T-helper 17 cell (primary cell): ENCODE measurements at places on chromosomes 2 and 18.

GRCh38 chr18:10490401-10491165, 35.2 kb upstream of the NAPG start:
- DNase-seq, result no peak

DNA sequence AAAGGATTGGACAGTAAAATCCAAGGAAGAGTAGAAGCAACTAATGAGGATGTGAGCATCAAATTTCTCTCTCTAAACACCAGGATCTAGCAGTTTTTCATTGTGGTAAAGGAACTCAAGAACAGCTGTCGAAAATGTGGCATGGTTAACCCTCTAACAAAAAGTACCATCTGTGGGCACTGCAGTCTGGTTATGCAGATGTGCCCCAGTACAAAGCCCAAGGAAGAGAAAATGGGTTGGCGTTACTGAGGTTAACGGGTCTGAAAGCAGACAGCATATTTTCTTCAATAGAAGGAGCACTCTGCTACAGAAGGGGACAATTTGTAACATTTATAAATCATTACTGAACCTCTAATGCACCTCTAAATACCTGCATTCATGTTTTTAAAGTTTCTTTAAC, 253.0 kb upstream of the HNRNPA3 start:
- no peak for DNase-seq

DNA sequence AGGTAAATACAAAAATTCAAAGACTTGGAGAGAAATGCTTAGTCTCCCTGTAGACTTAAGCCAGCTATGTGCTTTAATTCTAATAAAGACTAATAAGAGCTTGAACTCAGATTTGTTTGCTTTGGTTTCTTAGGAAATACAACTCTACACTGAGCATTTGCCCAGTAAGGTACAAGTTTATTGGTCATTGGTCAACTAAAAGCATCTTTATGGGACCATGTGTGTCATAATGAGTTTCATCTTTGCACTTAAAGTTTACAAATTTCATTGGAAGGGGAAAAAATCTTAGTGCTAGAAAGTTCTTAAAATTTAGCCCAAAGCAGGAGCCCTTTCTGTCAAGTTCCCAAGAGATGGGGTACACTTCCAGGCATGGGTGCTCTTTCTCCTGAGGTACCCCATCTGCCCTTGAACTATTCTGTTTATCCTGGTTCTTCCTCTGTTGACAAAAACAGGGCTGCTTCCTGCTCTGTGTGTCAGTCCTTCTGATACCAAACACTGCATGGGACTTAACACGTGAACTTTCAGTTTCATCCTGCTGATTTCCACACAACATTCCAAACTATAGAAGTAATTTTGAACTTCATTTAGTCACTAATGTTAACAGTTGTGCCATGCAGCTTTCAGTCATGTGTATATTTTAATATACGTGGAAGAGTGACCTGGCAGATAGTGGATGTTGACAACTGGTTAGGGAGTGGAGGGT, 200.2 kb downstream of the TPGS2 start:
- DNase-seq, result no peak

- DNase-seq, result no peak
Measured at GRCh38 chr2:144170179-144170578, 349.7 kb downstream of the ZEB2 start.

- no peak for DNase-seq
Measured at GRCh38 chr18:32275221-32275620, 85.4 kb downstream of the MEP1B start.

GRCh38 chr2:153105829-153106578, 372.6 kb downstream of the RPRM start:
- no peak for DNase-seq

DNA sequence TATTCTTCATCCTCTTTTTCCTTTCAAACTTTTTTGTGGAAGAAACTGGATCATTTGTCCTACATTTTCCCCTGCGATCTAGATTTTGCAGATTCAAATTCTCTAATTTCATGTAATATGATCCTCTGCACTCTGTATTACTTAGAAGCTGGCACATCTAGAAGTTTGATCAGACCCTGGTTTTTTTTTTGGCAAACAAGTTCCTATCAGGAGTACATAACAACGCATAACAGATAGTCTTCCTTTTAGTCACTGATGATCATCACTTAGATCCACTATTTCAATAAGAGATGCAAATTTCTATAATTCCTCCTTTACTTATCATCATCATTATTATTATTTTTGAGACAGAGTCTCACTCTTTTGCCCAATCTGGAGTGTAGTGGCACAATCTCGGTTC, 117.1 kb downstream of the CDH2 start:
- no peak for DNase-seq

GRCh38 chr2:53880756-53881155, 21.0 kb upstream of the GPR75 start:
- DNase-seq, result no peak

GRCh38 chr2:189860161-189860560, 75.9 kb downstream of the PMS1 start:
- DNase-seq, result no peak

DNA sequence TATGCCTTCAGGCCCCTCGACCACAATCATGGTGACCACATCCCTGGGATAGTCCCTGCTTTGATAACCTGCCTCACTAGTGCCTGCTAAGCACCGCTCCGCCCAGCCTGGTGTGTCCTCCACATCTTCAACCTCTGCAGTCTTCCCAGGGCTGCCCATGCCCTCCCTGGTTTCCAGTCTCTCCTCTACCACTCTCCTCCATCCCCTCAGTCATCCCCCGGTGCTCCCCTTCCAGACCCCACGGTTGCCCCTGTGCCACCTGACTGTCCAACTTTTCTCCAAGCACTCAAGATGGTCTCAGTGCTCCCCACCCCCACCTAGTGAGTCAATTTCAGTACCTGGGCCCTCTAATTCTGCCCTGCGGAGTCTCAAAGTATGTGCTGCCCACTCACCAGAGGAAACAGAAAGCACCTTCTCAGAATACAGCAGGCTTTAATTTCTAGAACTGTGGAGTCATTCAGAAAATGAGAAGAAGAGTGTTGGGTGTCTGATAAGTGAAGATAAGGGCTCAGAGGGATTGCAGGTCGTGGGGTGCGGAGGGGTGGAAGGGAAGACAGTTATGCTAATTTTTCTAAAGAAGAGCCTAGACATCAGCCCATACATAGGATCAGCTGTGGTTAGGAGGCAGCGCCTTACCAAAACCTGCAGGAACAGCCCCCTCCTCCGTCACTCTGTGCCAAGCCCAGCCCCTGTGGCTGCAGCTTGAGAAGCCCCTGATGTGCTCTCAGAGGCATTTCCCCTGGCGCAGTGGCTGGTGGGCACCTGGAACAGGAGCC, 53.6 kb upstream of the CAB39 start:
- no peak for DNase-seq

DNA sequence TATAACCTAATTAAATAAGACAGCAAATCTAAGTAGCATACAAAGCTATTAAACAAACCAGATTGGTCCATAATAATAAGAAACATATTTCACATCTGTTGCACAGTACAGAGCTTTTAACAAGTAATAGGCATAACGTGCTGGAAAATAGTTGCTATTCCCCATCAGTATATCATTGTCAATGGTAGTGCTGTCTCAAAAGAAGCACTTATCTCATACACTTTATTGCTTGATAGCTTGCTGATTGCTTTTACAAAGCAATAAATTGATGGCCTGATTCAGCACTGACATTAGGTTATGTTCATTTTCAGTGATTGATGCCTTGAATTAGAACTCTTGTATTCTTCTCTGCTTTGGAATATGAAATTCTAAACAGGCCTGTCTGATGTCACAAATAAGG, 641.7 kb downstream of the CBLN2 start:
- DNase-seq, result no peak

- DNase-seq, result no peak
Measured at GRCh38 chr2:23901966-23902846, 24.7 kb downstream of the ATAD2B start.
